ENCODE measurements at places on chromosomes 11 and 22.

GRCh38 chr11:37378958-37379357 lies 780.9 kb upstream of the RAG2 start:
- no peak for DNase-seq

DNA sequence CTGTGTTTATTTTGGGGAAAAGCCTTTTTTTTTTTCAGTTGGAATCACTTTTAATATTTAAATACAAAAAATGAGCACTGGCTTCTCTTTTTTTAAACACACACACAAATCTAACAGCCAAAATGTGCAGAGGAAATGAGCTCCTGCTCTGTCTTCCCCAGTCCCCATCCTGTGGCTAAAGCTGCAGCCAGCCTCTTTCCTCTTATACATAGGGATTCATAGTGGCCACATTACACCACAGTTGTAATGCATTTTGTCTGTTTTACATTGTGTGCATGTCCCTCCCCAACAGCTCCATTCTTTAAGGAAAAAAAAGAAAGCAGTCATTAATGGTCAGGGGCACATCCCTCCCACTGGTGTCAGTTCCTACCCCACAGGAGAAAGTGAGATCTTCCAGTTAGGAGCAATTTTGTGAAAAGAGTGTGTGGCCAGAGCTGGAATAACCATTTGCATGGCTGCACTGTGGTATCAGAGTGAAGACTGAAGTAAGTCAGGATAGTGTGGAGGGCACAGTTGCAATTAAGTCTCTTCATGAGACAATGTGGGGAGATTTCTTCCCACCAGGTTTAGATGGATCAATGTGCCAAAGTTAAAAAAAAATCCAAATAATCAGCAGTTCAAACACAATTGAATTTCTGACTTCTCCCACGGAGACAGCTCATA lies 220.6 kb downstream of the TMEM135 start:
- no peak for DNase-seq

- peak; percentile 19 for DNase-seq
Measured at GRCh38 chr11:88188251-88188931, 13.1 kb upstream of the RAB38 start.

DNA sequence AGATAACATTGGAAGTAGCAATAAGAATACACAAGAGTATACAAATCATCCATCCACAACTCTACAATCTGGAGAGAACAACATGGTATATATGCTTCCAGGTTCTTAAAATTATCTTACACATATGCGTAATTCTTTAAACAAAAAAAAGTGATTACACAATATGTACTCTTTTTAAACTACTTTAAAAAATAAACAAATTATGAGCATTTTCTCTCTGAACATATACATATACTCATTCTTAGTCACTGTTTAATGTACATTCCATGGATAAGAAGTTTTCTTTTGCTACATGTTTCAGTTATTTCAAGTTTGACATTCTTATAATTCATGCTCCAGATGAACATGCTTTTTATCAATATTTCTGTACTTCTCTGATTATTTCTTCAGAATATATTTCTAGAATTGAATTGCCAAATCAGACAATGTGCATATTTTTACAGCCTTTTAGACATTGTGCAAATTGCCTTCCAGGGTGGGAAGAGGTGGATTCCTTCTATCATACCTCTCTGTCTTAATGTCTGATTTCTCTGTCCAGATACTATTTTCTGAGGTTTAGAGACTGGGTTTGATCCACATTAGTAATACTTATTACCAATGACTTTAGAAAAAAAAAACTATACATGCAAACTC lies 551.6 kb downstream of the METTL15 start:
- DNase-seq: no peak

- DNase-seq: no peak
Measured at GRCh38 chr11:122900587-122901202, 18.1 kb downstream of the JHY start.
